ENCODE measurements at places on chromosomes 12 and 14.

GRCh38 chr14:90681929-90682328 is 134.3 kb downstream of the TTC7B start:
- DNase-seq, result no peak

- no peak for DNase-seq
Observed at GRCh38 chr12:117926391-117926899, 42.3 kb downstream of the KSR2 start.

GRCh38 chr14:103529383-103530365 is 678 bp downstream of the TRMT61A start:
- no peak for DNase-seq

- DNase-seq, result no peak
Observed at GRCh38 chr14:67491741-67492507, 3.4 kb upstream of the TMEM229B start.

GRCh38 chr14:61392297-61392696 is 70.9 kb downstream of the PRKCH start:
- no peak for DNase-seq

GRCh38 chr14:96105926-96106441 is 66.8 kb downstream of the C14orf132 start:
- no peak for DNase-seq

GRCh38 chr12:70255311-70255710 is 12.1 kb downstream of the CNOT2 start:
- no peak for DNase-seq

DNA sequence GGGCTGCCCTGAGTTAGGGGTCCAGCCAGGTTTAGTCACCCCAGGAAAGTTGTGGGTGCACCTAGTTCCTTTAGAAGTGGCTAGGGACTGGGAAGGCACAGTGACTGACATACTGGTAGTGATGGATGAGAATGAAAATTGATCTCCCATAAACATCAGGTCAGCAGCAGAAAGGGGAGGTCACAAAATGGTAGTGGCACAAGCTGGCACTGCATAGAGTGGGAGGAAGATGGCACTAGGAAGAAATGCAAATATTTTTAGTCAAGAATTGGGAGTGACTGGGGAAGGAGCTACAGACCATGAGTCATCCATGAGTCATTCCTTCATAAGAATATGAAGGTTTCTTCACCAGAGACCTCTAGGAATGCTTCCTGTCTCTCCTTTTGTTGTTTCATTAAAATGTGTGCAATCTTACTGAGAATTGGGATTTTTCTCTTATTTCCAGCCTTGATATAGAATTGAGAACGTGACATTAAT is 198.3 kb upstream of the AMIGO2 start:
- no peak for DNase-seq

- DNase-seq, result no peak
Observed at GRCh38 chr12:74129702-74130101, 407.9 kb upstream of the ATXN7L3B start.

DNA sequence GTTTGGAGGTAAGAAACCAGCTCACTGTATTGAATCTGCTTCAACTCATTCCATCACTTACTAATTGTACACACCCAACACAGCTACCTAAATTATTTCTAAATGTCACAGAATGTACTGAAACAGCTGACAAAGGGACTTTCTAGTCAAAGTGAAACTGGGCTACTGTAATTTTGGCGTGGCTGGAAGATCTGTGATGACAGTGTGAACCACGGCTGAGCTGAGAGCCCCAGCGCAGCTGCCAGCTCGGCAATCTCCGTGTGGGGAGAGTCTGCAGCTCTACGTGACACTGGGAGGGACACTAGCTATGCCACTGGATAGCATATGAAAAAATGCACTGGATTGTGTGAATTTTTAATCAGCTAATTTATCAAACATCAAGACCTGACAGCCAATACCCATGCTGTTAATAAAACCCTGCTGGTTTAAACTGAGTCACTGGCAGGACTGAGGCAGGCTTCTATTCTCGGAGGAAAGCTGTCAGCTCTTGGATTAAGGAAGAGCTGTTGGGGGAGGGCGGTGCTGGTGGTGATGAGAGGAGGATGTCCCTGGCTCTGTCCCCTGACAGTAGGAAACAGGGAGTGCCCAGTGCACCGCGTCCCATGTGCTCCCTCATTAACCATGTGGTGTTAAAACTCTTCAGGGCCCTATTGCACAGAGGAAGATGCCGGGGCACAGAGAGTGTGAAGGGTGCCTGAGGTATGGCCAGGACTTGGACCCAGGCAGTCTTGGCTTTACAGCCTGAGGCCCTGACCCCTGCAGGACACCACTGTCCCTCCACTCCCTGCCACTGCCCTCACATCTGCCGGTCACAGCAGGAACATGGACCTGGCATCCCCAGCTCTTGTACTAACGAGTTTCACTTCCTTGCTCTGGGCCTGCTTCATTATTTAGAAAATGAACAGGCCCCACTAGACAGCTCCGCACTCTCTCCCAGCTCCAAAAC is 13.3 kb downstream of the SLC15A4 start:
- no peak for DNase-seq

GRCh38 chr12:109654357-109654756 is 59.3 kb upstream of the FAM222A start:
- no peak for DNase-seq

DNA sequence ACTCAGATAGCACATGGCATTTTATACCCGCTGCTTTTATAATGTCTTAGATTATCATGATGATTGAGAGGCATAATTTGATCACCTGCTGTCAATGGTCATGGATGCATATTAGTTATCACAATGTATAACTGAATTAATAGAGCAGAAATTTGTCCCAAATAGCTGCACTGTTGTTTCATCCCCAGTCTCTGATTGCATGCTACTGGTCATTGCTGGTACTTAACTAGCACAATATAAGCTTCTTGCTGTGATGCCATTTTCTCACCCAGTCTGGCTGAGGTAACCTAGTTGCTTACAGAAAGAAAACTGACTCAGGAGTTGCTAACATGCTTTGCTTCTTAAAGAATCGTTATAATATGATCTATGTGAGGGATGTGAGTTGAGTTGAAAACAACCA is 76.8 kb upstream of the PLEKHA5 start:
- DNase-seq, result no peak

GRCh38 chr12:62586850-62587249 is 120.2 kb downstream of the MON2 start:
- DNase-seq, result no peak

- DNase-seq, result no peak
Observed at GRCh38 chr12:64034901-64035576, 187.1 kb downstream of the KICS2 start.

DNA sequence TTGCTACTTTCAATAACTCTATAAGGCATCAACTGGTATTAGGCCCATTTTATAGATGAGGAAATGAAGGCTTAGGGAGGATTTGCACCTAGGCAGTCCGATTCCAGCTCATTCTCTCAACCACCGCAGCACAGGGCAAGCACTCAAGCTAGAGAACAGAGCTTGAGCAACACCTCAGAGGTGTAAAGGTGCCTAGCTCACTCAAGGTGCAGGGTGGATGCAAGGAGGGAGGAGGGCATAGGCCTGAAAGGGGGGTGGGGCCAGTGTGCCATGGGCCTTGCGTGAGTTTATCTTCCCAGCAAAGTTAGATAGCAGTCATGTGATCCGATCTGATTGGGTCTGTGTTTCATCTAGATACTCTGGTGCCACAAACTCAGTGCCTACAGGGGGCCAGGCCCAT is 10.2 kb upstream of the EMP1 start:
- no peak for DNase-seq

- DNase-seq, result no peak
Observed at GRCh38 chr14:44798386-44799242, 163.1 kb downstream of the KLHL28 start.

DNA sequence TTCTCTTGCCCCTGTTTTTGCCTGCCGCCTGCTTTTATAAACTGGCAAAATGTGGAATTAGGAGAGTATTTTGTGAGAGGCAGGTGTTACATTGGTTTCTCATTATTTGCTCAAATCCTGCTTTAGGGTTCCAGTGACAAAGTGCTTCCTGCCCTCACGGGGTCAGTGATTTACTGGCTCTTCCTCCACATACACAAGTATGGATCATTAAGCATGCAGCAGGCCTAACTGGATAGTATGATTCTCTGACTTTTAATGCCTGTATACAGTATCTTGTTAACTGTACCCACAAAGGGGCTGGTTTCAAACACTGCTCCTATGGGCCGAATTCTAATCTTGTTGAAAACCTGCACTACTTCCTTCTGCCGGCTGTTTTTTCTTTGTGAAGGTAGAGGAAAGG is 63.2 kb downstream of the PTCSC3 start:
- no peak for DNase-seq

GRCh38 chr12:111730420-111730819 is 36.3 kb upstream of the ALDH2 start:
- no peak for DNase-seq

DNA sequence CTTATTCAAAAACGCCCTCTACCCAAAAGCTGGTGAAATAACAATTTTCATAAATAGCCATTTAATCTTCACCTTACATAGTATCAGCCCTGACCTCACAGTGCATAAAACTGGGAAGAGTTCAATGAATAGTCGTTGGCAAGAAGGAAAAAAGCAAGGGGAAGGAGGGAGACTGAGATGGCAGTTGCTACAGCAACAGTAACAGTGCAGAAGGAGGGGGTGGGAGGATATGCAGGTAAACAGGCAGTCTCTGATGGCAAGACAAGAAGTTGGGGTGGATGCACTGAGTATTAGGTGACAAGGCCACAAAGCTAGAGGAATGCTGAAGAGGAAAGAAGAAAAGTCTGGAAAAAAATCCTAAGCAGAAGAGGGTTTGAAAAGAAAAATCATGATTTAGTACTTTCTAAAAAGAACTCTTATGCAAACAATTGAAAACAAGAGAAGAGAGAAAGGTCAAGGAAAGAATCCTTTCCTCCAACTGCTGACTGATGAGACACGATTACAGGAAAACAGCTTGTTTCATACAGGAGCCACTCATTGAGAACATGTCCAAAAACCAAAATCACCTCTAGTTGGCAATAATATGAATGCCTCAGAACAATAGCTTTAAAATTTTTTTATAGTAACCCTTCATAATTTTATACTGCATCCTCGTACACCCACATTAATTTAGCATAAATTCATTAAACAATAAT is 56.0 kb downstream of the DCAF5 start:
- DNase-seq, result no peak

- DNase-seq, result no peak
Observed at GRCh38 chr12:95739561-95740313, 50.8 kb downstream of the NTN4 start.

DNA sequence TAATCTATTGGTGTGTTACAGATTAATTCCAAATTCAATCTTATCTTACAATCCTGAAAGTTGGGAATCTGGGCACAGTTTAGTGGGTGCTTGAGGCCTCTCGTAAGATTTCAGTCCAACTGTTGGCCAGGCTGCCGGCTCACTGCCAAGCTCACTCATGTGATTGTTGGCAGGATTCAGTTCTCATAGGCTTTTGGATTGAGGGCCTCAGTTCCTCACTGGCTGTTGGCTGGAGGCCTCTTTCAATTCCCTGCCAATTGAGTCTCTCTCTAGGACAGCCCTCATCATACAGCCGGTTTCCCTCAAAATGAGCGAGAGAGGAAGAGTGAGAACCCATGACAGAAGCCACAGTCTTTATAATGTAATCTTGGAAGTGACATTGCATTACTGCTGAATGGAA is 123.5 kb upstream of the FBXO33 start:
- DNase-seq, result no peak

DNA sequence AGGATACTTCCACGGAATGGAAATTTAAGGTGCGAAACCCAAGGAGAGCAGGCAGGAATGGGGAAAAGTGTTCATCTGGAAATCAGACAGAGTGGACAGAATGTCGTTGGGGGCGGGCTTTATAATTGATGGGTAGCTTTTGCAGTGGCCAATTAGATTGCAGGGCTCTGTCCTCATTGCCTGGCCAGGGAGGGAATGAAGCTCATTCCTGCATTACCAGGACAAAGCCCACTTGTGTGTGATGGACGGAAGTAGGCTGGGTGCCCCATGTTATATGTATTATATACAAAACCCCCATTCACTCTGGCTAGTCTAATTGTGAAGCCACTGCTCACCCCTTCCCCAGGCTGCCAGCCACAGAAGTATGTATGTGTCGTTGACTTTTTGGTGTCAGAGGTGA is 23.6 kb downstream of the ZNF664 start:
- no peak for DNase-seq

GRCh38 chr12:30748147-30748546 is 6.6 kb downstream of the CAPRIN2 start:
- no peak for DNase-seq

GRCh38 chr12:67999244-67999643 is 10.0 kb downstream of the IFNG-AS1 start:
- DNase-seq, result no peak

DNA sequence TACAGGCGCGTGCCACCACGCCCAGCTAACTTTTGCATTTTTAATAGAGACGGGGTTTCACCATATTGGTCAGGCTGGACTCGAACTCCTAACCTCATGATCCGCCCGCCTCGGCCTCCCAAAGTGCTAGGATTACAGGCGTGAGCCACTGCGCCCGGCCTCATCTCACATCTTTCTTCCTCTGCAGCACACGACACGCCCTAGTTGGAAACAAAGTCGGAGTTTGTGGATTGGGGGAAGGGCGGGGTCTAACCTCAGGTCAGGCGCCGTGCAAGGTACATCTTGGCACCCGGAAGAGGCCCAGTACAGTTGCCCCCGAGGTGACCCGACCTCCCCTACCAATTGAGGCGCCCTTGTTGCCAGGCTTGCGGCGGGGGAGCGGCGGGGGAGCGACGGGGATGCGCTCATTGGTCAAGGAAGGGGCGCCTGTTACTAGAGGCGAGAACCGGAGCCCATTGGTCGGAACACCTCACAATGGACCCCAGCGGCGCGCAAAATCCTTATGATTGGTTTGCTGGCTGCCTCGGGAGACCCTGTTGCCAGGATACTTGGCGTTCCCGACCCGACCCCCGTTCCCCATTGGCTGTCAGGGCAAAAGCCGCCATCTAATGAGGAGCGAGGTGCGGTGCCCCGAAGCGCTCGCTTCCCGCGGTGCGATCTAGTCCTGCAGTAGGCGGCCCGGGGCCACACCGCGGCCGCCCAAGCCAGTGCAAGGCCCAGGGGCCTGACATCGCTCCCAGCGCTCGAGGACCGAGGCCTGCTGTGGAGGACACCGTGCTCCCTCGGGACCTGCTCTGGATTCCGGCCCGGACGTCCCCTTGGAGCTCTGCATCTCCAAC is at the start of gene REC8:
REC8 (plus strand) TSS at position 659 of the 839 bp plus-strand sequence. CDS start 473 bp downstream, outside the sequence.
- no peak for DNase-seq
